ENCODE measurements at places on chromosomes 11 and 22.

GRCh38 chr11:6096417-6096816 lies 11.1 kb upstream of the OR56B4 start:
- no peak overlapping the region for H3K4me3 ChIP-seq
- no peak for DNase-seq
- no peaks in the 10 kb centered on the region for H3K4me1 ChIP-seq
- H3K27me3 ChIP-seq = peaks cover 54% of the 10 kb centered on the region

GRCh38 chr11:116615211-116615865 lies 157.4 kb downstream of the BUD13 start:
- H3K27me3 ChIP-seq = peaks cover 55% of the 10 kb centered on the region
- no peak for DNase-seq
- no peak overlapping the region for H3K4me3 ChIP-seq
- H3K36me3 ChIP-seq = no peaks in the 10 kb centered on the region
- H3K27ac ChIP-seq = no peak overlapping the region

GRCh38 chr11:15339302-15339701 lies 224.6 kb downstream of the INSC start:
- no peaks in the 10 kb centered on the region for H3K36me3 ChIP-seq
- H3K27ac ChIP-seq = no peak overlapping the region
- no peak overlapping the region for H3K4me3 ChIP-seq
- no peaks in the 10 kb centered on the region for H3K27me3 ChIP-seq
- H3K4me1 ChIP-seq = no peaks in the 10 kb centered on the region
- no peak for DNase-seq

- H3K4me3 ChIP-seq = no peak overlapping the region
- no peaks in the 10 kb centered on the region for H3K27me3 ChIP-seq
- no peaks in the 10 kb centered on the region for H3K36me3 ChIP-seq
- H3K4me1 ChIP-seq = no peaks in the 10 kb centered on the region
Measured at GRCh38 chr11:79088967-79089366, 351.9 kb downstream of the TENM4 start.

GRCh38 chr11:93143800-93144199 lies 54.0 kb downstream of the SLC36A4 start:
- DNase-seq = no peak
- H3K4me1 ChIP-seq = no peaks in the 10 kb centered on the region
- H3K36me3 ChIP-seq = peaks cover 2% of the 10 kb centered on the region
- no peak overlapping the region for H3K4me3 ChIP-seq
- no peak overlapping the region for H3K27ac ChIP-seq
- no peaks in the 10 kb centered on the region for H3K27me3 ChIP-seq

- H3K4me1 ChIP-seq = peaks cover 19% of the 10 kb centered on the region
- H3K4me3 ChIP-seq = no peak overlapping the region
- DNase-seq = no peak
- H3K36me3 ChIP-seq = peaks cover 28% of the 10 kb centered on the region
- H3K27me3 ChIP-seq = no peaks in the 10 kb centered on the region
Measured at GRCh38 chr22:20111045-20111688, 4.7 kb upstream of the RANBP1 start.

All from central memory CD8-positive, alpha-beta T cell (primary cell).